ENCODE measurements at places on chromosomes 6 and 20.

GRCh38 chr20:21609221-21609620 is 95.4 kb upstream of the NKX2-2 start:
- DNase-seq: no peak

- no peak for DNase-seq
These were observed 414.3 kb downstream of the KIF16B start for GRCh38 chr20:16158976-16159286.

DNA sequence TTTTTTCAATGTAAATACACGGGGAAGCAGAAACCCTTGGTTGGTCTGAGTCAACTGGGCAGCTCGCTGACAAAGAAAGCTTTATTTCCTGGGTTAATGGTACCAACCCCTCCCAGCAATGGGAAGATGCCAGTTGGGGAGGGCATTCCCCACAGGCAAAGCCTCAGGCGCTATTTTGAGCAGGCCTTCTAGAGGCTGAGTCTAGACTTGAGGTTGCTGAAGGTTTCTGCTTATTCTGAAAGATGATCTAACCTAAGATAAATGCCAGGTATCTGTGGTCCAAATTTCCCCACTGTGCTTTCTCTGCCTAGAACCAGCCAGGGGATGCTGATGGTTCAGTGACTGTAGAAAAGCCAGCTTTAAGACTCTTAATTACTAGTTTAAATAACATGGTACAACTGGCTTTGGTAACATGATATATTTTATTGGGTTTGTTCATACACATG is 172.5 kb upstream of the JARID2 start:
- no peak for DNase-seq

GRCh38 chr6:117531346-117531745 is 48.9 kb downstream of the DCBLD1 start:
- DNase-seq: no peak

GRCh38 chr20:44624152-44624551 is 27.3 kb downstream of the ADA start:
- no peak for DNase-seq

DNA sequence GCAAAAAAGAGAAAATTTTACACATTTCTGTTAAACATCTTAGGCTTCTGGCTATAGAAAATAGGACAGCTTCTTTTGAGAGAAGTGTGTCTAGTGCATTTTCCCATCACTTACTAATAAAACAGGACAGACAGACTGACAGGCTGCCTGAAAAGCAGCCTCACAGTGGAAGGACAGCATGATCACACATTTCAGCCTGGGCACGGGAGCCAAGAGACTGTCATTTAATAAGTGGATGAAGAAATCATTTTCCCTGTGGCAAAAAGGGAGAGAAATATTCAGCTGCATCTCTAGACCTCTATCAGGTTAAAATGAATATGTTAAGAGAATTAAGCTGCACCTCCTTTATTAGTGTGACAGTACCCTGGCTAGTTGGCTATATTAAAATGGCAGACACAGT is 960.5 kb downstream of the KIF16B start:
- DNase-seq: no peak

GRCh38 chr6:170165471-170166117 is 125.3 kb downstream of the DLL1 start:
- no peak for DNase-seq

GRCh38 chr20:38842026-38842425 is 36.5 kb downstream of the PPP1R16B start:
- no peak for DNase-seq

DNA sequence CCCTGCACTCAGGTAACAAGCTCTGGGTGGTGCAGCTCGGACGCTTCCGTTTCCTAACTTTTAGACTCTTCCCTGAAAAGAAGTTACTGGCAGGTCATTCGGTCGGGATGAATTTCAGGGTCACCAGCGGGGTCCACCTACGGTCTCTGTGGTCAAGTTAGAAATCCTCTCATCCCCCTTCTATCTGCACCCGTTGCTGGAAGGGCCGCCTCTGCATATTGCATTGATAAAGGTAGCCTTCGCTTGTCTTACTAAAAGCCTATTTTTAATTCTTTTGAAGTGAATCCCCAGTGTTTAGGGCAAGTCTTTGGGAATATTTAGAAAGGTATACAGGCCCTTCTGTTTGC is 47.3 kb downstream of the LRRN4 start:
- DNase-seq: no peak

DNA sequence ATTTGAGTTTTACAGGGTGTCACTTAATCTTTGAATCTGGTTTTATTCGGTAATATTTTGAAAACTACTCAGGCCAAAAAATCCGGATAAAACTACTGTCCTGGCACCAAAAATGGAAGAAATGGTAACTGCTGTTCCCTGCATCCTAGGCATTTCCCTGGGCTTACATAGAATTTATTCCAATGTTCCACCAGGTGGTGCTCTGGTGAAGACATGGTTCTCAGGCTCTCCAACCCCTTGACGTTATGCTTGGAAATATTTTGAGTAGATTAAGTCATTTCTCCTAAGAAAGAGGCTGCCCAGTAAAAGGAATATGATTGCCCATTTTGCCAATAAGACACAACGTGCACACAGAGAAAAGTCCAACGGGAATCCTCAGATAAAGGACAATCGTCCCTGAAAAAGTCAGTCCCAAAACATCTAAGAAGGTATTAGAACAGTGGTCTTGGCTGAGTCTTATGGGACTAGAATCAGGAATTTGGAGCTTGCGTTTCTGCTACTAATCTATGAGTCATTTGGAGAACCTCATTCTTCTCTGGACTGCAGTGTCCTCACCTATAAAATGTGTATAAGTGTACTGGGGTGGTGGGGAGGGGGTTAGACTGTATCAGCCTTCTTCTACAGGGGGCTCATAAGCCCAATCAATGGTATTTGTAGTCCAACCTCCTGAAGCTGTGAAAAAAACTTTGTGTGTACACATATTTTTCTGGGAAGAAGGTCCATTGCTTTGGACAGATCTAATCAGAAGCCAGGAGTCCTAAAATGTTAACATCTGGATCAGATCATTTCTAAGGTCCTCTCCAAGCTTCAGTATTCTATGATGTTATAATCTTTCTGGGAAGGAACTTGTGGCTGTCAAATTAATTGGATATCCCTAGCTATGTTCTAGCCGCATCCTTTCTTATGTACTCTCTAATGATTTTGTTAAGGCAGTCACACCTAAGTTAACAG is 131.0 kb upstream of the BMP2 start:
- peak; percentile 37 for DNase-seq

DNA sequence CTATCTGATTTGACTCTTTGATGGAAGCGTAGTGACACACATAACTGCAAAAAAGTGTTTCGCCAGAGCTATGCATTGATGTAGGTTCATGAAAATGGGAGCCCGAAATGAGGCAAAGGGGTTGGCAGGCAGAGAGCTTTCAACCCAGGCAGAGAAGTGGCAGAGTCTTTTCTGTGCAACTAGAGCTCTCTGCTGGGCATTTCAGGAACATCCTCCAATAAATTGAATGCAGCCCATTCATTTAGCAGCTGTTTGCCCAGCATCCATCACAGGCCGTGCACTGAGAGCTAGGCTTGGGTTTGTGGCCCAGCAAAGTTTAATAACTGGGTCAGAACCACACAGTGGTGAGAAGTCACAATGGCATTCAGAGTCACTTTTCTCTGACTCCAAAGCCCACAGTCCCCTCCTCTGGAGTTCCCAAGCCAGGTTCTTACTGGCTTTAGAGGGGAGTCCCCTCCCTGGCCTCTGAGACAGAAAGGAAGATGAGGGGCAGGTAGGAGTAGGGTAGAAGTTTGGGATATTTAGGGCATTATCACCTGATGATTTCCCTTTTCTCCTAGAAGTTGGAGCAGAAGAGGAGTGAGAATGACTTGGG is 31.8 kb upstream of the ELMO2 start:
- peak; percentile 61 for DNase-seq

GRCh38 chr20:50568549-50568942 is 58.4 kb downstream of the PTPN1 start:
- DNase-seq: no peak

GRCh38 chr20:35735826-35736470 is 6.1 kb downstream of the RBM39 start:
- no peak for DNase-seq

DNA sequence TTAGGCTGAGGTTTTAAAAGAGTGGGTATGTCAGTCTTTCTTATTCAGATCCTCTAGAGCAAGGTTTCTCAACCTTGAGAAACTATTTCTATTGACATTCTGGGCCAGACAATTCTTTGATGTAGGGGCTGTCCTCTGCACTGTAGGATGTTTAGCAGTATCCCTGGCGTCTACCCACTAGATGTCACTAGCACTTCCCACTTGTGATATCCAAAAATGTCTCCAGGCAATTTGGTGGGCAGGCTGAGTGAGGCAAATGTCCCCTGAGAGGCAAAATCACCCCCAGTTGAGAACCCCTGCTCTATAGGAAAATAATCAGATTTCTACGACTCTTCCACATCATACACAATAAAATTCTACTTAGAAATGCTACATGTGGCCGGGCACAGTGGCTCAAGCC is 7.7 kb upstream of the ZKSCAN8 start:
- peak; percentile 26 for DNase-seq

- no peak for DNase-seq
These were observed 7.6 kb upstream of the EMILIN3 start for GRCh38 chr20:41373931-41374920.

- no peak for DNase-seq
These were observed 180.6 kb downstream of the TFAP2C start for GRCh38 chr20:56809668-56810067.

DNA sequence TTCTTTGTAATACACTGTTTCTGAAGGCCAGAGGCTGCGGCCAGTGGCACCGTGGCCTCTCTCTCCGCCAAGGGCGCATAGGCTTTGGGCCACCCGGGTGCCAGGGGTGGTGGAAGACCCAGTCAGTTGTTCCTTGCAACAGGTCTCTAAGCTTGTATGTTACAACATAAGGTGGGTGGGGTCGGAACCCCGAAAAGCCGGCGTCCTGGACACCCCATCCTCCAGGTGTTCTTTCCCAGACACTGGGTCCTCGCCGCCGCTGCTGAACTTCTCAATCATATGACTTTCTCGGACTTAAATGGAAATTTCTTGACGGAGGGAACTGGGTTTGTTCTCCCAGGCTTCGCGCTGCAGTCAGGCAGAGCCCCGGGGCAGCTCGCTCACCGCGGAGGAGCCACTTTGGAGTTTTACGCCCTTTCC is 983 bp upstream of the KCNQ5 start:
- no peak for DNase-seq

DNA sequence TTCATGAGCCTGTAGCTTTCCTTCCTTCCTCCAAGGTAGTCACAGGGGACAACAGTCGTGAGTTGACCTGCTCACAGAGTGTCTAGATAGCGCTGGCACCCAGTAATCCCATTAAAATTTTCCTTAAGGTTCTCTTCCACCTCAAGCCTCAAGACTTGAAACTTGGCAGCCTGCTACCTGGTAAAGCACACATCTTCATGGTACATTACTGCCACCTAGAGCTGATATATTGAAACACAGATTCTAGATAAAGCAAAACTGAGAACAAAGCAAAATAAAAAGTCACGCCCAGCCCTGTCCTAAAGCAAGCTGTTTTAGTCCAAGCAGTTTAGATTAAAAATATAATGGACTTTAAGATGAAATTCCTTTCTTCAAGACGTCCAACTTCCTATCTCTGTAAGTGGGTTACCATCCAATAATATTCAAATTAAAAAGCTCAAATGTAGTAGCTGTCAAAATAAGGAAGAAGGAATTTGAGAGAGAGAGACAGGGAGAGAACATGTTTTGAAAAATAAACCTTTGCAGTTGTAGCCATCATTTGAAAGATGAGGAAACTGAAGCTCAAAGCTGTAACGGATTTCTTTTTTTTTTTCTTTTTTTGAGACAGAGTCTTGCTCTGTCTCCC is 50.7 kb upstream of the CD83 start:
- peak; percentile 44 for DNase-seq

DNA sequence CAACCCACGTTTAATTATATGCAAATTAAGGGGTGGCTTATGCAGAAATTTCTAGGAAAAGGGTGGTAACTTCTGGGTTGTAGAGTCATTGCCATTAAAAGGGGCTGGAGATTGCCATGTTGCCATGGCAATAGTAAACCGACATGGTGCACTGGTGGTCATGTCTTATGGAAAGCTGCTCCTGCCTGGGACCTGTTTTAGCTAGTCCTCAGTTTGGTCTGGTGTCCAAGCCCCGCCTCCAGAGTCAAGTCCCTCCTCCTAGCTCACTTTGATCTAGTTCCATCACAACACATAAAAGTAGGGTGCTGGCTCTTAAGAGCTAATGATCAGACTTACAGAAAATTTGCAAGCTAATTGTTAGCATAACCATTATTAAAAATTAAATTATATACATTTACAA is 5.3 kb downstream of the SLC22A2 start:
- no peak for DNase-seq

- DNase-seq: peak; percentile 78
These were observed at the start of gene TMEM200A for GRCh38 chr6:130365166-130366106. Gene TMEM200A (plus strand): TSS chr6:130366017. CDS start chr6:130440423, 74,406 bp downstream.

GRCh38 chr6:85065831-85066230 is 301.4 kb upstream of the TBX18 start:
- DNase-seq: no peak

DNA sequence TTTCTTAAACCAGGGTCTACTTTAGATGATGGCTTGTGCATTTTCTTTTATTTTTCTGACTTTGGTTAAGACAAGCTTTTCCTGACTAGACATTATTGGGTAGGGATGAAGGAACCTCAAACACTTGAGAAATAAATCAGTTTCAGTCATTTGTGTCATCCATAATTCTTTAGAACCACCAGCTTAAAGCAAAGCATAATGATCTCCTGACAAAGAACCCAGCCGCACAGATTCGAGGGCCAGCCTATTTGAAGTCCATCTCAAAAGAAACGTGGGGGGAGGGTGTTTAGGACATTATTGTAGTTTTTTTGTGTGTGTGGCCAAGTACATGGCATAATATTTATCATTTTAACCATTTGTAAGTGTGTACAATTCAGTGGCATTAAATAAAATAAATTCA is 6.3 kb upstream of the TCP11 start:
- DNase-seq: no peak

DNA sequence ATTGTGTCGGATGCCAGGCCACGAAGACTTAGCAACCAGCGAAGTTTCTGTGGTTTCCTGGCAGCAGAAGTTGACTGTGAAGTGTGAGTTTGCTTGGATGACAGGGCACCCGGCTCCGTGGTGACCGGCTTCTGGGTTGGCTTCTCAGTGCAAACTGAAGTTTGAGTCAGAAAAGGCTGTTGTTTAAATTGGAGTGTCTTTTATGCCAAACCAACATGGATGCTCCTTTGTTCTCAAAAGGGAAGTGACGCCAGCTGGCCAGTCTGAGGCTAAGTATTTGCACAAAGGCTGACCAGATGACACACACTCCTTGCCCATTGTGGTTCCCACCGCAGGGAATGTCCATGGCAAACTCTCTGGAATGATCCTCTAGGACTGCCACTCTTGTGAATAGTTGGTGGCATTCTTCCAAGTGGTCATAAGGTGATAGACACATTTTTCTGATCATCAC is 164.8 kb upstream of the QKI start:
- no peak for DNase-seq

GRCh38 chr20:18056174-18057100 is 1.3 kb downstream of the OVOL2 start:
- DNase-seq: no peak

DNA sequence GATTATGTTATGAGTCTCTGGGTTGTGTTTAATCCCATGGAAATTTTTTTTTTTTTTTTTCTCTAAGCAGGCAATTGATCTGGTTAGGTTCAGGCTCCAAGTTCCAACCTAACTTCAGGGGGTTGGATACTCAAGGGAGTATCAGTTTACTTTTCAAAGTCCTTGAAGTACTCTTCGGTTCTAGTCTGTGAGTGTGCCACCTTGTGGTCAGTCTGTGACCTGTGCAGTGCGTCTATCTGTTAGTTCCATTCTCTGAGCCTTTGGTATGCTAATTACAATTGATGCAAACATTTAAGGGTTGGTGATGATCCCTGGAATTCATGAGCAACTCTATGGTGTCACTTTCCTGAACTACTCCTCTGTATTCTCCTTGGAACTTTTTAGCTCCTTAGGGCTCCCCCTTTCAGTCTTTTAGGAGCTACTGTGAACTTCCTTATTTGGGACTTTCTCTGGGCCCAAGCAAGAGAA is 342.0 kb downstream of the SOX4 start:
- no peak for DNase-seq
